Ovary (tissue), 10 donors: ENCODE measurements at places on chromosomes 16 and 17. TPM values are rescaled to one million over a fixed set of nuclear protein-coding genes. Genes with fewer than 3 reads are reported as not detected.

- no peak overlapping the region for H3K4me3 ChIP-seq
- H3K4me1 ChIP-seq: peaks cover 1% of the 10 kb centered on the region
- no peak for DNase-seq
- H3K27ac ChIP-seq: no peak overlapping the region
Observed at GRCh38 chr17:77800816-77801215, 157.7 kb upstream of the TNRC6C start.

DNA sequence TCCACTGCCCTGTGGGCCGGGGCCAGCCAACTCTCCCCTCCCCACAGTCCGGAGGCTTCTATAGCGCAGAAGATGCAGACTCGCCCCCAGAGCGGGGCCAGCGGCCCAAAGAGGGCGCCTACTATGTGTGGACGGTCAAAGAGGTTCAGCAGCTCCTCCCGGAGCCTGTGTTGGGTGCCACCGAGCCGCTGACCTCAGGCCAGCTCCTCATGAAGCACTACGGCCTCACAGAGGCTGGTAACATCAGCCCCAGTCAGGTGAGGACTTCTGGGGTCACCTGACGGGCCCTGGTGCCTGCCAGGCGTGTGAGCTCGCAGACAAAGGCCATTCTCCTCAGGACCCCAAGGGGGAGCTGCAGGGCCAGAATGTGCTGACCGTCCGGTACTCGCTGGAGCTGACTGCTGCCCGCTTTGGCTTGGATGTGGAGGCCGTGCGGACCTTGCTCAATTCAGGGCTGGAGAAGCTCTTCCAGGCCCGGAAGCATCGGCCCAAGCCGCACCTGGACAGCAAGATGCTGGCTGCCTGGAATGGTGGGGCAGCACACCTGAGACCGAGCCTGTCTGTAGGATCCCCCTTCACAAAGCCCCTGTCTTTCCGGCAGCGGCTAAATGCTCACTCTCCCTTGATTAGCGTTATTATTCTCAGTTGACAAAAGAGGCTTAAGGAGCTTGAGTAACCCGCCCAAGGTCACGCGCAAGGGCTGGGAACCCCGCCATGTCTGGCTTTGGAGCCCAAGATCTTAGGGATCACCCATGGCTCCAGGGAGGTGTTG, 3.9 kb downstream of the SPATA20 start:
- H3K4me3 ChIP-seq: no peak overlapping the region
- peak overlapping the region; percentile 24 for H3K27ac ChIP-seq
- H3K4me1 ChIP-seq: peaks cover 6% of the 10 kb centered on the region

DNA sequence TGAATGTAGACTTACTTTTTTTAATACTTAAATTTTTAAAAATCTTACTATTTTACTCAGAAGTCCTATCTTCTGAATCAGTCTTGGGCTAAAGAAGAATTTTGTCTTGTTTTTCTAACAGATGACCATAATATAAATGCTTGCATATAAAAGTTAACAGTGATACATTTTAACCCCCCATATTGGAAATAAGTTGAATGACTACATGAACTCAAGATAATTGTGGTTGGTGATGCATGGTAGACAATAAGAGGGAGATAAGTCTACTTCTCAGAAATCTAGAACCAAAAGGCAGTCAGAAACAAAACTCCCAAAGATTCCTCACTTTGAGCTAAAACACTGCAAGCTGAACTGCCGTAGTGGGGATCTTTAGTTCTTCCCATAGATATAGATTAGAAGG, 868.4 kb upstream of the SOX9 start:
- H3K27me3 ChIP-seq: no peaks in the 10 kb centered on the region
- no peak overlapping the region for H3K27ac ChIP-seq
- no peak overlapping the region for H3K4me3 ChIP-seq
- H3K36me3 ChIP-seq: no peaks in the 10 kb centered on the region

GRCh38 chr17:53749178-53749577, 73.5 kb upstream of the KIF2B start:
- no peaks in the 10 kb centered on the region for H3K4me1 ChIP-seq
- no peak for DNase-seq
- H3K27ac ChIP-seq: no peak overlapping the region
- no peaks in the 10 kb centered on the region for H3K36me3 ChIP-seq
- H3K4me3 ChIP-seq: no peak overlapping the region

GRCh38 chr17:58091024-58091567, 7.9 kb downstream of the DYNLL2 start:
- no peaks in the 10 kb centered on the region for H3K36me3 ChIP-seq
- no peaks in the 10 kb centered on the region for H3K4me1 ChIP-seq
- DNase-seq: no peak
- no peaks in the 10 kb centered on the region for H3K27me3 ChIP-seq

DNA sequence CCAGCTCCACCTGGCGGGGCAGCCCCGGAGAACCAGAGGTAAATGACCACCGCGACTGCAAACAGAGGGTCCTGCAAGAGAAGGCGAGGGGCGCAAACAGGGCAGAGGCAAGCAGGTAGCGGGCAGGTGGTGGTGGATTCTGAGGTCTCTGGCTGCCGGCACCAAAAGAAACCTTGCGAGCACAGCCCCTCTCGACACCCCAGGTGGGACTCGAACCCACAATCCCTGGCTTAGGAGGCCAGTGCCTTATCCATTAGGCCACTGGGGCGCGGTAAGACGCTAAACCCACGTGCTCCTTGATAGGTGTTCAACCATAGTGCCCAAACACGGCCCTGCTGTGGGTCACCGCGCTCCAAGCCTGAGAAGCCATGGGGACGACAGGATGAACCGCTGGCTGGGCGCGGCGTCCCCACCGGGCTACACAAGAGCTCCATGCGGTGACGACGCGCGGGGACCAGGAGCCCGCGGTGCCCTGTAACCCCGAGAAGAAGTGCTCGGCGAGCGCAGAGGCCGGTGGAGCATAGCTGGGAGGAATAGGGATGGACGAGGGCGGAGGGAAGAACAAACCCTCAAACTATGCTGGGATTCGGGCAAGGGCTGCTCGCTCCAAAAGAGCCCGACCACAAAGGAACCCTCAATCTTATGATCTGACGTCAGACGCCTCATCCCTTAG, 12.4 kb downstream of the ATP5PD start:
- peak overlapping the region; percentile 78 for H3K4me3 ChIP-seq
- no peaks in the 10 kb centered on the region for H3K27me3 ChIP-seq
- peak overlapping the region; percentile 89 for H3K27ac ChIP-seq
- H3K36me3 ChIP-seq: no peaks in the 10 kb centered on the region
- H3K4me1 ChIP-seq: peaks cover 2% of the 10 kb centered on the region
- peak; percentile 94 for DNase-seq

GRCh38 chr17:8841844-8842243, 25.6 kb downstream of the PIK3R6 start:
- no peaks in the 10 kb centered on the region for H3K27me3 ChIP-seq
- no peaks in the 10 kb centered on the region for H3K4me1 ChIP-seq
- H3K4me3 ChIP-seq: no peak overlapping the region
- DNase-seq: no peak

DNA sequence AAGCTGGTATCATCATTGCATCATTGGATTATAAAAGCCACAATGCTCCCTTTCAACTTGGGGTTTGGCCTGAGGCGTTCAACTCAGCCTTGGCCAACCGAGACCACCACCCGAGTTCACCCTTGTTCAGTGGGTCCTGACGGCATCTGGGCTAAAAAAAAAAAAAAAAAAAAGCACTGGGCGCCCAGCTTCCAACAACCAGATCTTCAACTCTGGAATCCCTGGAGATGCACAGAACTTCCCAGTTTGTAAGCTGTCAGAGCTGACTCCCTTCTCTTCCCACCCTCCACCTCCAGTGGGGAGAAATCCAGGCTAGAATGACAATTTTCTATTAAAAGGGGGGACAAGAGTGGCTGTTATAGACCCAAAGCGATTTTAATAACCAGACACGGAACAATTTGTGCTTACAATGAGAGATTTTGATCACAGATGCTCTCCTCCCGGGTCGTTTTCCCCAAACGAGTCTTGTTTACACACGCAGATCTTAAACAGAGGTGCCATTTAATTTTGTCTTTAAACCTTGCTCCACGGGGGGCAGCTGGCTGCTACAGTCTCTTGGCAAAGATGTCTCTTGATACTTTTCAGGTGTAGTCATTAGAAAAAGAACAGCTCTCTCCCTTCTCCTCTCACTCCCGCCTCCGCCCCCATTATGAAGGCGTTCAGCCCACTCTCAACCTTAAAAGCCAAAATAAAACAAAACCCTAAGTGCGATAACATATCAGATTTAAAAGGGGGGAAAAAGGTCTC, 26.9 kb downstream of the GPRC5B start:
- H3K4me1 ChIP-seq: peaks cover 8% of the 10 kb centered on the region
- H3K4me3 ChIP-seq: no peak overlapping the region
- no peak overlapping the region for H3K27ac ChIP-seq
- no peaks in the 10 kb centered on the region for H3K36me3 ChIP-seq
- no peaks in the 10 kb centered on the region for H3K27me3 ChIP-seq

Gene KRT32
- not detected for polyA plus RNA-seq

Gene EFCAB5
- polyA plus RNA-seq: 0.32 TPM

Gene SLC5A11
- polyA plus RNA-seq: not detected

Gene CXCL16
- polyA plus RNA-seq: 7.6 TPM
